ENCODE measurements at places on chromosomes 7 and 10.

DNA sequence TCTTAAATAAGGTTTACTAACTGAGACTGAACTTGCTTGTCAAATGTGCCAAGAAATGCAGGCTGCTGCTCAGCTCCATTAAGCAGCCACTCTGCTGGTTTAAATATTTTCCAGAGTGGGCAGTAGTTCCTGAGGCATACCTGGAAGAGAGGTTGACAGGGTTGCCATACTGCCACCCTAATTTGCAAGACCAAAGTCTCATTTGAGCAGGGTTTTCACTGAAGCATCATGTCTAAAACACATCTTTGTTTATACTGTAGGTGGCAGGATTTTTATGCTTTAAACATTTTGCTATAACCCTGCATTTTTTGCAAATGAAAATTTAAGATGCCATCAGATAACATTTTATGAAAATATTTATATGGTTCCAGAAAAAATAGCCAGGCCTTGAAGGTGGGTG, 618.0 kb upstream of the LRRTM3 start:
- peak; percentile 1 for DNase-seq

- no peak for DNase-seq
These were observed 12.3 kb upstream of the ELN start for GRCh38 chr7:74015670-74016069.

GRCh38 chr10:114073395-114074186, 29.9 kb downstream of the ADRB1 start:
- DNase-seq = no peak

DNA sequence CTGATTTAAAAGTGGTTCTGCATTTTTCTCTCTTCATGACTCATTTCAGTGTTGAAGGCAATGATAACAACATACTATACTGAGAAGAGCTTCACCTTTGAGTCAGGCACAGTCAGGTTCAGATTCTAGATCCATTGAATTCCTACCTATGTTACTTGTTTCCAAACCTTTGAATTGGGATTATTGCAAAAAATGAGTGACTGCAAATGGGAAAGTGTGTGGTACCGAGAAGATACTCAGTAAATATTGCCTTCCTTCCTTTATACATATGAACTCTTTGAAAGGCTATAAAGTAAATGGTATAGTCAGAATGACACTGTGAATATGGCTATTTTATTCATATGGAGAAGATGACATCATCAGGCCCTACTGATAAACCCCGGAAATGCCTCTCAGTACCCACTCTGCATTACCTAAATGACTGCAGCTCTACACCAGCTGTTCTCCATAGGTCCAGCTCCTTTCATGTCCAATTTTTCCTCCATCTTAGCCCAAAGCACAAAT, 66.7 kb upstream of the FGL2 start:
- DNase-seq = no peak

- DNase-seq = no peak
These were observed 11.7 kb downstream of the MAT1A start for GRCh38 chr10:80277567-80278250.
